ENCODE measurements at places on chromosomes 6 and 20. TPM values are rescaled to one million over a fixed set of nuclear protein-coding genes. Genes with fewer than 3 reads are reported as not detected.
A peak's percentile ranks its signal among the peaks of the same experiment; 100 is the strongest.

Gene PRPH2
- total RNA-seq = 1.5 TPM

Gene TGM2
- total RNA-seq = 265 TPM

Gene TMEM170B
- 0.18 TPM for total RNA-seq

Gene MACROD2
- total RNA-seq = not detected

Gene XKR7
- not detected for total RNA-seq

Gene HSPA1L
- 1.7 TPM for total RNA-seq

Gene MLN
- total RNA-seq = not detected

Gene PEDS1
- total RNA-seq = 27.0 TPM

Gene NKX2-4
- not detected for total RNA-seq

Gene RIPOR3
- total RNA-seq = 0.13 TPM

Gene TMEM217
- total RNA-seq = 2.0 TPM

DNA sequence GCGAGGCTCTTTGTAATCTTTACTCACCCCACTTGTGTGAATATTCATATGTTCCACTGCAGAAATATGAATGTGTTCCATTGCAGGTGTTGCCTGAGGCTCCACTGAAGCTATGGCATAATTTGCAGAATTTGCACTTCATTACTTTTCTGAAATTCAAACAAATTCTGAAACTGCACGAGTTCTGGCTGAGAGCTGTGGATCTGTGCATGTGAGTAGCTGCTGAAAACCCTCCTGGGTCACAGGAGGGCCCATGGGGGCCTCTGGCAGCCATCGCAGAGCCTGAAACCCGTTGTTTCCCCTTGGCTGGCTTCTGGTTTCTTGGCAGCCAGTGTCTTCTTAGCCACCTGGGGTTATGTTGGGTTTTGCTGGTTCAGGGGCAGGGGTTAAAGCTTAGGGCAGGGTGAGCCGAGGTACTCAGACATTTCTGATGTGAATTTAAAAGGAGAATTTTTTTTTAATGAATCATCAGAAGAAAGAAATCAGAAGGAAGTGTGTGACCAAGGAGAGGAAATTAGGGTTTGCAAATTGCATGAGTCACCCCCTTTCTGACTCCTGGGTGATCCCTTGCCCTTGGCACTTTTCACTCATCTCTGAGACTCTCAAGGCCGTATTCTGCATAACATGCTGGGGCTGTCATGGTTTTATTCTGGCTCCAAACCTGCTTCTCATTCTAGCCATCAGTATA is 40.6 kb downstream of the TOX2 start:
- H3K36me3 ChIP-seq = peaks cover 37% of the 10 kb centered on the region
- peaks cover 88% of the 10 kb centered on the region for H3K4me1 ChIP-seq
- H3K27ac ChIP-seq = peak overlapping the region; percentile 95
- DNase-seq = peak; percentile 95

GRCh38 chr6:155026706-155027045 is 31.6 kb downstream of the TIAM2 start:
- H3K27me3 ChIP-seq = peaks cover 1% of the 10 kb centered on the region
- peak overlapping the region; percentile 60 for H3K27ac ChIP-seq
- no peaks in the 10 kb centered on the region for H3K36me3 ChIP-seq
- H3K4me3 ChIP-seq = peak overlapping the region; percentile 61

- H3K27me3 ChIP-seq = peaks cover 1% of the 10 kb centered on the region
- 0 out of 2 replicates have a peak, but pooled peaks cover 7% of the 10 kb centered on the region for H3K4me1 ChIP-seq
- no peak overlapping the region for H3K4me3 ChIP-seq
- H3K36me3 ChIP-seq = peaks cover 11% of the 10 kb centered on the region
Observed at GRCh38 chr6:30894381-30894780, 10.1 kb downstream of the DDR1 start.

- no peak for DNase-seq
- no peaks in the 10 kb centered on the region for H3K27me3 ChIP-seq
- no peak overlapping the region for H3K4me3 ChIP-seq
- no peak overlapping the region for H3K27ac ChIP-seq
- H3K36me3 ChIP-seq = no peaks in the 10 kb centered on the region
- peaks cover 20% of the 10 kb centered on the region for H3K4me1 ChIP-seq
Observed at GRCh38 chr6:82068721-82069120, 178.8 kb downstream of the IBTK start.

GRCh38 chr20:3592931-3593330 is 70.3 kb downstream of the GFRA4 start:
- peaks cover 16% of the 10 kb centered on the region for H3K36me3 ChIP-seq
- DNase-seq = no peak
- H3K4me1 ChIP-seq = no peaks in the 10 kb centered on the region
- H3K27me3 ChIP-seq = no peaks in the 10 kb centered on the region
- no peak overlapping the region for H3K4me3 ChIP-seq

GRCh38 chr6:11900662-11901598 is 111.2 kb upstream of the HIVEP1 start:
- H3K27ac ChIP-seq = no peak overlapping the region
- H3K27me3 ChIP-seq = no peaks in the 10 kb centered on the region
- H3K36me3 ChIP-seq = no peaks in the 10 kb centered on the region
- no peaks in the 10 kb centered on the region for H3K4me1 ChIP-seq
- H3K4me3 ChIP-seq = no peak overlapping the region
- DNase-seq = no peak

GRCh38 chr6:98627129-98627775 is 207.1 kb upstream of the POU3F2 start:
- no peaks in the 10 kb centered on the region for H3K4me1 ChIP-seq
- no peak for DNase-seq
- H3K36me3 ChIP-seq = no peaks in the 10 kb centered on the region
- H3K27ac ChIP-seq = no peak overlapping the region
- H3K4me3 ChIP-seq = no peak overlapping the region

GRCh38 chr6:4772750-4773149 is 3.5 kb upstream of the CDYL start:
- peaks cover 10% of the 10 kb centered on the region for H3K36me3 ChIP-seq
- peaks cover 6% of the 10 kb centered on the region for H3K27me3 ChIP-seq
- H3K27ac ChIP-seq = no peak overlapping the region
- peaks cover 13% of the 10 kb centered on the region for H3K4me1 ChIP-seq
- no peak for DNase-seq

DNA sequence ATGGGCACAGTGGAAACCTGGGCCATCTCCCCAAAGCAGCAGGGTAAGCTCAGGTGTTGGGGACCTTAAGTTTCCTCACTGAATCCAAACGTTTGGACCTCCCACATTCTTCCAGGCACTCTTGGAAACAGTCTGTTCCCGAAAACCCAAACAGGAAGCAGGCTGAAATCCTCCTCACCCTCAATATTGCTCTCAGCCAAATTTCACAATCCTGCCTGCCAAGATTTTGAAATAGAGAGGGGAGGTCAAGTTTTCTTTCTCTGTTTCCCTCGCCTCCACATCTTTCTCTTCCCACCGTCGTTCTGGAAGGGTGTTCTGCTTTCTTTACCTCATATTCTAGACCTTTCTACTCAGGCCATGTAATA is 392.0 kb upstream of the SASH1 start:
- H3K4me1 ChIP-seq = peaks cover 13% of the 10 kb centered on the region
- no peak overlapping the region for H3K4me3 ChIP-seq
- no peak for DNase-seq
- H3K27me3 ChIP-seq = no peaks in the 10 kb centered on the region
- no peaks in the 10 kb centered on the region for H3K36me3 ChIP-seq

- H3K4me1 ChIP-seq = peaks cover 50% of the 10 kb centered on the region
- DNase-seq = peak; percentile 69
- peak overlapping the region; percentile 71 for H3K4me3 ChIP-seq
- H3K27me3 ChIP-seq = no peaks in the 10 kb centered on the region
- H3K36me3 ChIP-seq = peaks cover 21% of the 10 kb centered on the region
Observed at GRCh38 chr6:42349753-42350511, 101.8 kb downstream of the TRERF1 start.

- H3K27me3 ChIP-seq = no peaks in the 10 kb centered on the region
- no peak overlapping the region for H3K4me3 ChIP-seq
- H3K4me1 ChIP-seq = peaks cover 15% of the 10 kb centered on the region
- no peak overlapping the region for H3K27ac ChIP-seq
- no peak for DNase-seq
Observed at GRCh38 chr6:20954315-20954714, 420.1 kb downstream of the CDKAL1 start.

DNA sequence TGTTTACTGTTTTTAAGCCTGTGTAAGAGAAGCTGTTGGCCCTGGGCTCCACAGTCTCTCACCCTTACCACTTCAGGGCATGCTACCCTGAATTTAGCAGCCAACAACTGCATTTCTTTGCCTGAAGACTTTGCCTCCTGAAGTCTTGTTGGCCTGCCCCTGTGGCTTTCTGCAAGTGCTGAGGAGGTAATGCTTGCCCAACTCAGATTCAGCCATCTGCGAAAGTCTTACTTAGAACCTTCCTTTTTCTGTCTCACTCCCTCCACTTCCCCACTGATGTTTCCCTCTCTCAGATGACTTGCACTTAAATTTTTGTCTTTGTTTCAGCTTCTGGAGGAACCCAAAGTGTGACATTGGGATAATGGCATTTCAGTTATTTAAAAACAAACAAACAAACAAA is 11.8 kb upstream of the IBTK start:
- H3K4me3 ChIP-seq = no peak overlapping the region
- peaks cover 29% of the 10 kb centered on the region for H3K4me1 ChIP-seq
- H3K27me3 ChIP-seq = no peaks in the 10 kb centered on the region
- H3K36me3 ChIP-seq = no peaks in the 10 kb centered on the region
- no peak overlapping the region for H3K27ac ChIP-seq

DNA sequence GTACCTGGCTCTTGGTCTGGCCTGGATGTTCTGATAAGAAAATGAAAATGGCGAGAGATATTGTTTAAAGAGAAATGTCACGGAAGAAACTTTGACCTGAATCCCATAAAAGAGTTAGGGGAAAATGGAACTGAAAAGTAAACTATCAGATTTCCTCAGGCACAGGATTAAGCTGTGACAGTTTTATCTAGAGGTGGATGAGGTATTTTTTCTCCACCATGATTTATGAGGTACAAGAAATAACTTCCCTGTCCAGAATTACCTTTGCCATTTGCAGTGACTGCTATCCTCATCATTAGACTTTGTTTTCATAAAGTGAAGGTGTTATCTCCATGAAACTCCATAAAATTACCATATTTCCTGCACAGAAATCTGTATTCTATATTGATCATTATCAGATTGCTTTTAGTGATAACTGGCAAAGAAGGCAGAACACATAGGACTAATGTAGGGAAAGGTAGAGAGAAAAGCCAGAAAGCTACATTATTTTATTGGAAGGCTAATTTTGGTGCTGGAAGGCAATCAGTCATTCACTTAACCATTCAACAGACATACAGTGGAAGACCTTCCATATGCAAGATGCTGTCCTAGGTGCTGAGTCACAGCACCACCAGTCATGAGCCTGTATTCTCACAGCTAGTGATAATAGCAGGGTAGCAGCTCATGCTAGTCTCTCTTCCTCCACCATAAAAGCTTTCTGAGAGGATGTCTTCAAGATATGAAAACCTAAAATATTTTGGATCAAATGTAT is 427.3 kb upstream of the CITED2 start:
- H3K4me3 ChIP-seq = no peak overlapping the region
- no peaks in the 10 kb centered on the region for H3K27me3 ChIP-seq
- H3K27ac ChIP-seq = no peak overlapping the region

All from HFFc6 (cell line).